ENCODE measurements at places on chromosomes 6 and 20.

DNA sequence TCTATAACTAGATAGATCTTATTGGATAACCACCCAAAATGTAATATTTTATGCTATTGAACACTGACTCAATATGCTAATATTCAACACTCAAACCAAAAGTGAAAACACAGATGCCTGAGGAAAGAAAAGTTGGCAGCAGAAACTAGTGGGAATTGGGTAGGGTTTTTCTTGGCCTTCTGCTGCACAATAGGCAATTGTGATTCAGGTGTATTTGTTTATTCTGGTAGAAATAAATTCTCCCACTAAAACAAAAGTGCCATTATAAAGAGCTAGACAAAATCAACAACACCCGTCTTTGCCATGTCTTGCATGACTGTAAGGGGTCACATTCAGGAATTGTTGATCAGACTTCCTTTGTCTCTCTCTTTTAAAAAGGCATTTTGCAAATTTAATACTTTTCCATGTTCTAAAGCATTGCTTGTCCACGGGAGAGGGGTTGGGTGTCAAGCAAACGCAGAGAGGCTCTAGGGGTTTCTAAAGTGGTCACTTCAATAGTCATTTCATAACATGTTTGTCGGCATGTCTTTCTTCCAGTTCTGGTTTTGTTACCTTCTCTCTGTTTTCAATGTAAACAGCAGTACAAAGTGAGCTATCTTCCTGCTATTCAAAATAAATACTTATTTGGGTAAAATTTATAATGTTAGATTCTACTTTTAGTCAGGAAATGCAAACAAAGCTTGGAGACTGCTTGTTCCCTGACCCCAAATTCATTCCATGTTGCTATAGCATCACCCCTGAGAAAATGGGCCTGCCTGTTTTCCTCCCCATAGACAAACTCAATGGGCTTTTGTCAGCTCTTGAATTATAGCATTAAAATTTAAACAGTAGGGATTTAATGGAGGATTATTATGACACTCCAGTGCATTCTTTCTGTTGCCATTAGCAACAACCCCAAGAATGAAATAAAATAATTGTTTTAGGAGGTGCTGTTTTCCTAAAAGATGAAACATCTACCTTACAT lies 217.0 kb upstream of the CCN2 start:
- no peak for DNase-seq

DNA sequence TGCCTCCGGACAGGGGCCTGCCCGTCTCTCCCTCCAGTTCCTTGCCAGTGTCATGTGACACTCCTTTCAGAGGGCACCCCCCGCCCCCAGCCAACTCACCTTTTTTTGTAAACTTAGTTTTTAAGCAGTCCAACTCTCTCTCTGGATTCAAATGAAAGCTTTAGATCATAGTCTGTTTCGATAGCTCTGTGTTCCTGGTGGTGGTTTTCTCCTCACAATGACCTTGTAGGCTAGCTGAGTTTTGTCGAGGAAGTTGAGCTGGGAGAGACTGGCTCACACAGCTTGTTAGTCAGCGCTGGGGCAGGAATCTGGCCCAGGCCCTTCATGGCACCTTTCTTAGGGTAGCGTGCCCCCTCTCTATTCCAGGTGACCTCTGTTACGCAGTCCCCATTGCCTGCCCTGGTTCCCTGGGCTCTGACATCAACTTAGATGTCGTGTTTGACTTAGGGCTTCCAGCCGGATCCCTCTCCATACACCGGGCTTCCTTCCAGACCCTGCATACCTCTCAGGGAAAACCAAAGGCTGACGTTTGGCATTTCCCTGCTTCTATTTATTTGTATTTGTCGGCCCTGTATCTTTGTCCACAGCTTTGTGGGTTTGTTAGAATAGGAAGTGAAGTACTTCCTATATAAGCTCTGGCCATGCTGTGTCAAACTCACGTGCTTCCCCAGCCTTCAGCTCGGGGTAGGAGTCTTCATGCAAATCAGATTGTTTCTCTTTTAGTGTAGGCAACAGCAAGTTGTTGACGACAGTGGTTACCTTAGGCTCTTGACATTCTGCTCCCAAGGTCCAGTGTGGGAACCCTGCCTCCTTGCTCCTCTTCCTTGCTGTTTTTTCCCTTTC lies 12.7 kb downstream of the IGF2R start:
- DNase-seq, result peak; percentile 42

- DNase-seq, result peak; percentile 84
These were observed at the start of gene UBE2V1 for GRCh38 chr20:50112512-50113419. TSS of gene UBE2V1 (minus strand) at chr20:50113150. CDS start at chr20:50113128, 22 bp downstream.

DNA sequence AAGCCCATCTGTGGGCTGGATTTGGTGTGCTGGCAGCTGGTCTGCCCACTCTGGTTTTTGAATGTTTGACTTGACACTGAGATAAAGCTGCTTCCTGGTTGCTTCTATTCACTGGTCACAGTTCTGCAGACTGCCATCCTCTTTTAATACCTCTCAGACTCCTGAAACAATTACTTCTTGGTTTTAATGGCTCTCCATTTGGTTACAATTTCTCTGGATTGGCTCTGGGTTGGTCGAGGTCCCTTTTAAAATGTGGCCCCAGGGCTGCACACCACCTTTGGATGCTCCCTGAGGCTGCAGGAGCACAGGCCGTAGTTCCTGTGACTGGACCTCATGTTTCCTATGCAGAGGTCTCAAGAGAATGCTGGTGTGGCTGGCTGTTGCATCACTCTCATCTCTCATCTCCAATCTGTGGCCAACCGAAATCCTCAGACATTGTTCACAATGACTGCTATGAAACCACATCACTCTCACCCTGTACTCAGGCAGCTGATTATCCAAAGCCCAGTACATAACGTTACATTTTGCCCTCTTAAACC lies 98.5 kb downstream of the INSM1 start:
- DNase-seq, result no peak

DNA sequence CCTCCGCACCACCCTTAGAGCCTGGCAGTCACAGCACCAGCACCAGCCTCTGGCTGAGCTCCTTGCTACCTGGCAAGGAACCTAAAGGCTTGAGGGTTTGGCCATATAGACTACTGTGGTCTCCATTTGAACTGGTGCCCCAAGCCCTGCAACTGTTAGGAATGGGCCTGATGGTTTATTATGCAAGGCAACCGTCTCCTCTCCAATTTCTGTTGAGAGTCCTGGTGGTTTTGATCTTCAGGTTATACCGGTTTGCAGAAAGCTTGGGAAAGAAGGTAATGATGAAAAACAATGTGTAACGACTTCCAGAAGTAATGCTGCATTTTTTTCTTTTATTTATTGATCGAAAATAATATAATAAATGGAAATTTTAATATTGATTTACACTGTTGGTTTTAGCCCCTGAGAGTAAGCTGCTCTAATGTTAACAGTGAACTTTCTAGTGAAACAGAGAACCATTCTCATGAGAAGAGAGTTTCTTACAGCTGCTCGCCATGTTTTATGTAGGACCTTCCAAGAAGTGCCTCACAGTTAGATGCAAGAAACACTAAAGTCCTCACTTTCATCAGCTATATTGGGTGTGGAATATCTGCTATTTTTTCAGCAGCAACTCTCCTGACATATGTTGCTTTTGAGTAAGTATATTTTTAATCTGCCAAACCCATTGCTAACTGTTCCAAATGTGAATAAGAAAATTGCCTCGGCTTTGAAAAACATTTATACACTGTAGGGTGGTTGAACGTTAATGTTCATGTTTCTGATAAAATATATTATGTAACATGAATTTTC lies 112.8 kb downstream of the ADGRG6 start:
- no peak for DNase-seq
